ENCODE measurements at places on chromosomes 3 and 15. TPM values are rescaled to one million over a fixed set of nuclear protein-coding genes. Genes with fewer than 3 reads are reported as not detected.

The AADAC gene
- total RNA-seq, result not detected

The FEM1B gene
- 82.0 TPM for total RNA-seq

The SEMA3F gene
- total RNA-seq, result 32.6 TPM

The NDN gene
- total RNA-seq, result 98.1 TPM

The SLC6A1 gene
- 0.28 TPM for total RNA-seq

The AMIGO3 gene
- 10.4 TPM for total RNA-seq

The P3H2 gene
- 20.5 TPM for total RNA-seq

The THBS1 gene
- total RNA-seq, result 81.3 TPM

The WNT7A gene
- 0.04 TPM for total RNA-seq

The LCTL gene
- total RNA-seq, result 5.6 TPM

The GOLGA8H gene
- total RNA-seq, result 1.2 TPM

The PTX3 gene
- total RNA-seq, result 2.4 TPM

The ATP13A4 gene
- total RNA-seq, result not detected

The IMPG2 gene
- total RNA-seq, result not detected

The CHRM5 gene
- total RNA-seq, result not detected

The YEATS2 gene
- 72.8 TPM for total RNA-seq

The GABRB3 gene
- 119 TPM for total RNA-seq

The AMT gene
- total RNA-seq, result 32.8 TPM

The NAALADL2 gene
- total RNA-seq, result 2.6 TPM

The ATP1B3 gene
- total RNA-seq, result 135 TPM

The BMF gene
- total RNA-seq, result 16.0 TPM

The ZNF501 gene
- total RNA-seq, result 6.6 TPM

The SHF gene
- 15.6 TPM for total RNA-seq

The GPR149 gene
- total RNA-seq, result not detected

The CGNL1 gene
- 58.0 TPM for total RNA-seq

The GSK3B gene
- 45.3 TPM for total RNA-seq

Data from GM23338 (cell line).